ENCODE measurements at places on chromosomes 6 and 20. TPM values are rescaled to one million over a fixed set of nuclear protein-coding genes. Genes with fewer than 3 reads are reported as not detected.
A peak's percentile ranks its signal among the peaks of the same experiment; 100 is the strongest.

GRCh38 chr20:44552050-44552449 lies 30.2 kb upstream of the SERINC3 start:
- DNase-seq: no peak

GRCh38 chr20:752291-752690 lies 16.0 kb downstream of the SLC52A3 start:
- DNase-seq: no peak

DNA sequence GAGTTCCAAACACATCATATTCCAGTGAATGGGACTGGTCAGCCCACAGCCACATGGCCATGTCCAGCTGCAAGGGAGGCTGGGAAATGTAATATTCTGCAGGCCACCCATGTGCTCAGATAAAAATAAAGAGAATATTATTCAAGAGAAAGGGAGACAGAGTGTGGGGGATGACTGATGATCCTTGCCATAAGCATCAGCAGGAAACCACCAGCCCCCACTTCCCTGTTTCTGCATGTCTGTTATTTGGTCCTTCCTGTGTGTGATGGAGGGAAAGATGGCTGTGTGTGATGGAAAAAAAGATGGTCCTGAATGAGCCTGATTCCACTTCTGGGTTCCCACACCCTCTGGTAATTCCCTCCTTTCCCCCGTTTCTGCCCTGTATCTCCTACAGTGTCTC lies 13.1 kb upstream of the RSPO4 start:
- no peak for DNase-seq

DNA sequence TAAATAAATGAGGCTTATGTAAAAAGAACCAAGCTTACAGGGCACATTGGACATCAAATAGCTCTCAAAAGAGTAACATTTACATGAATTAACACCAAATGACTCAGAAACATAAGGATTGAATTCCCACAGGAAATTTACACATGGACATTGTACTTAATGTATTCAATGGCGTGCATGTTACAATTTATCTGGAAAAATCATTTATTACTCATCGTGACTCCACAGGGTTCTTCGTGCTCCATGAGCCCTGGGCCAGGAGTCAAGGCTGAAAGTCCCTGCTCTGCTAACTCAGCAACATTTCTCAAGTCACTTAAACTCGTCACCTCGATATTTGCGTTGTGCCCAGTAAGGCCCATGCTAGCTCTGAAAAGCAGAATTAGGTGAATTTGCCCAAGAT lies 158.5 kb downstream of the PHACTR1 start:
- no peak for DNase-seq

DNA sequence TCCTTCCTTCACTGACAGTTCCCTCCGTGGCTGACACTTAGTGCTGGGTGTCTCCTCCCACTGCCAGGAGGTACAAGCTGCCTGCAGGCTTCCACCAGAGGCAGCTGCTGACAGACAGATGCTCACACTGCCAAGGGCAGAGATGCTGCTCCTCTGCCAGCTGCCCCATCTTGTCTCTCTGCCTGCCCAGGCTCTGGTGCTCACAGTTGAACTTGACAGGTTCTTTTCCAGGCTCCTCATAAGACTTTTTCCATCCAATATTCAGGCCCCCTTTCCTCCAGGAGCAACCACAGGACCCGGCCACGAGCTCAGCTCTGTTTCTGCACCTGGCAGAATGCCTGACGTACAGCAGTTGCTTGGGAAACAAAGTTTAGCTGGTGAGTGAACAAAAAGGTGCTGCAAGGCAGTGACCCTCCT lies 79.8 kb downstream of the PSMB1 start:
- no peak for DNase-seq

DNA sequence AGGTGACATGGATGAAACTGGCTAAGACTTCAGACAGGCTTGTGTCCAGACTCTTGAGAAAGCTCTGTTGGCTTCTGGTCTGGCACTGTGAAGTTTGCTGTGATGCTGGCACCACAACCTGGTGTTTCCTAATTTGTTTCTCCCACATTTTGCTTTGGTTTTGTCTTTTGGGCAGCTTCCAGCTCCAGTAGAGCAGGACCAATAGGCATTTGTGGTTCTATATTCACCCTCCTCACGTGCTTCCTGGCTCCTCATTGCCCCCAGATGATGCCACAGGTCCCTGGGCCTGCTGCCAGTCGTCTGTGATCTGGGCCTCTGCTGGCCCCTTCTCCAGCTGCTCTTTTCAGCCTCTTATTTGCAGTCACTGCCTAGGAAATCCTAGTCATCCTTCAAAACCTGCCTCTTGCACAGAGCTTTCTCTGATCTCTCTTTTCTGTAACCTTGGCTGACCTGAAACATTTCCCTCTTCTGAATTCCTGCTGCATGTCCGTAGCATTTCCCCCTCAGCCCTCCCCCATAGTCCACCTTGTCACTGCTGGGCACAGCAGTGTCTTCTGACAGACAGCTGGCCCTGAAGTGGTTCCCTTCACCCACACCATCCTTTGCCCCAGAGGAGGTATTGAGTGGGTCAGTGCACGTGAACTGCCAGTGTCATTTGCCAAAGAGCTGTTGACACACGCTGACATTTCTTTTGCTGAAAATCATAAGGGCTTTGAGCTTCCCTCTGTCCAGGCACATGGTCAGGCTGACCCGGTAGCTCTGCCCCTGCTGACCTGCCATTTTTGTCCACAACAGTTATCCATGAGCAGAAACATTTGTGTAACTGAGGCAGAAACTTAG lies 63.0 kb downstream of the PTPN1 start:
- peak; percentile 73 for DNase-seq

DNA sequence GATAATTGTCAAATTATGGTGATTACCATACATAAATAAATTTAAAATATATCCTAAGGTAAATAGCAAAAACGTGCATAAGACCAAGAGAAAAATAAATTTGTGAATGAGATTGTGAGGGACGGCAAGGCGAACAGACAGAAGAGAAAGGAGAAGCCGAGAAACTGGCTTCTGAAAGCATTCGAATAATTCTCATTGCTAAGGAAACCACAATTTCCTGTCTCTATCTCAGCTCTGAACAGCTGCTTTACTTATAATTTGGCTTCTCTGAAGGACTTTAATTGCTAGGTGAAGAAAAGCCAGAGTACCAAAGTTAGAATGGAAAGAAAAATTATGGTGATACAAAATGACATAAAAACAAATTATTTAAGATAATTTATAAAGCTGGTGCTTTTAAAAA lies 79.0 kb upstream of the RGS17 start:
- DNase-seq: no peak

- no peak for DNase-seq
Measured at GRCh38 chr20:33164763-33165095, 3.2 kb upstream of the BPIFA2 start.

GRCh38 chr20:288956-289692 lies 1.4 kb downstream of the C20orf96 start:
- no peak for DNase-seq

GRCh38 chr6:41193171-41193734 lies 7.7 kb downstream of the TREML2 start:
- DNase-seq: no peak

- no peak for DNase-seq
Measured at GRCh38 chr6:150201772-150202329, 59.0 kb downstream of the PPP1R14C start.

DNA sequence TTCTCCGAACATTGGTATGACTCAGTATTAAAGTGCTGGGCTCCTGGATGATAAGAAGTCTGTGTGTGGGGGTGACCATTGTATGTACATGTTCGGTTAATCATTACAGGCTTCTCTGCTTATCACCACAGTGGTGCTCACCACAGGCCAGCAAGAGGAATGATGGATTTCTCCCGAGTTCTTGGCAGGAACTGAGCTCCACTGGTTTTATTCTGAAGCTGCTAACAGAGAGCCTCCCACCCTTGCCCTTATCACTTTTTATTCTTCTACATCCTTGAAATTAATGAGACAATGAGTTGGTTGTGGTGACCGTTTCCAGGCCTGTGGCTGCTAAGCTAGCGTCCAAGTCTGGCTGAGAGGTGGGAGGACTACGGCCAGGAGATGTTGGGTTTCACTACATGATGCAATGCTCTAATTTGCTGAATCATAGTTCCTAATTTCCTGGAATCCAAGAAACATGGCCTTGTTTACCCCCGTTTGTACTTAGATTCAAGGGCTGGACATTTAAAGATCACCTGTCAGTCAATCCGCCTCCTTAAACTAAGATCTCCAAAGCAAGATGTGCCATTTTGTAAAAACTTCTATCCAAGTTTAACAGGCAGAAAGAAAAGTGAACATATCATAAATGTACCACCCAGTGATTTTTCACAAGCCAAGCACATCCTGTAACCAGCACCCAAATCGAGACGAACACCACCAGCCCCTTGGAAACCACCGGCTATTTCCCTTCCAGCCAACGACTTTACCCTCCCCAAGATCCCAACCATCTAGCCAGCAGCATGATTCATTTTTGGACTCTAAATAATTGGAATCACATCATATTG lies 172.5 kb downstream of the FOXA2 start:
- DNase-seq: no peak

Gene TMC2
- total RNA-seq: not detected

Gene ZDHHC14
- total RNA-seq: 31.1 TPM

All from thoracic aorta (tissue), 2 donors.